ENCODE measurements at places on chromosomes 3 and 15.

DNA sequence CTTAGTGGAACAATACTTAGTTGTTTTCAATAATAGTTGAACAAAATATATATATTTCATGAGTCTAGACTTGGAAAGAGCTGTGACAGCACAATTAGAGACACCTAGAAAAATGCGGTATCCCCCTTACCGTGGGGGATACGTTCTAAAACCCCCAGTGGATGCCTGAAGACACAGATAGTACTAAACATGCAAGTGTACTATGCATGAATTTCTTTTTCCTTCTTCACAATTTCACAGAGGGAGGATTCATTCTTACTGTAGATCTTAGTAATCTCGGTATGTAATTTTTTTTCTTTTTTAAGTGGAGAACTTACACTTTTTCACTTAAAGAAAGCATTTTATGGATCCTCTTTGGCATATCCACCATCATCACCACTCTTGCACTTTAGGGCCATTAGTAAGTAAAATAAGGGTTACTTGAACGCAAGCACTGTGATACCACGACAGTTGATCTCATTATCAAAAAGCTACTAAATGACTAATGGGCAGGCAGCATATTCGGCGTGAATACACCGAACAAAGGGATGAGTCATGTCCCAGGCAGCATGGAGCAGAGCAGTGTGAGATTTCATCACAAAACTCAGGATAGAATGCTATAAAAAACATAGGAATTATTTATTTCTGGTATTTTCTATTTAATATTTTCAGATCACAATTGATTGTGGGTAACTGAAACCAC, 72.3 kb upstream of the ZNF280D start:
- no peak for DNase-seq

DNA sequence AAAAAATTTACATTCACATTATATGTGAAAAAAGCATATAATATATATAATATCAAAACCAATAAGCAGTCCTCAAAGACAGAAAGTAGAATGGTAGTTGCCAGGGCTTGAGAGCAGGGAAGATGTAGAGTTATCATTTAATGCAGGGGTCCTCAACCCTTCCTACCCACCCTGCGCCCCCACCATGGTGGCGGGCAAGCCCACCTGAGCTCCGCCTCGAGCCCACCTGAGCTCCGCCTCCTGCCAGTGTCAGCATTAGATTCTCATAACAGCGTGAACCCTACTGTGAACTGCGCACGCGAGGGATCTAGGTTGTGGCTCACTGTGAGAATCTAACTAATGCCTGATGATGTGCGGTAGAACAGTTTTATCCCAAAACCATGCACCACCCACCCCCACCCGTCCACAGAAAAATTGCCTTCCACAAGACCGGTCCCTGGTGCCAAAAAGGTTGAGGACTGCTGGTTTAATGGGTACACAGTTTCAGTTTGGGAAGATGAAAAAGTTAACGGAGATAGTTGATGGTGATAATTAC, 3.0 kb downstream of the TRIM59 start:
- DNase-seq, result no peak

DNA sequence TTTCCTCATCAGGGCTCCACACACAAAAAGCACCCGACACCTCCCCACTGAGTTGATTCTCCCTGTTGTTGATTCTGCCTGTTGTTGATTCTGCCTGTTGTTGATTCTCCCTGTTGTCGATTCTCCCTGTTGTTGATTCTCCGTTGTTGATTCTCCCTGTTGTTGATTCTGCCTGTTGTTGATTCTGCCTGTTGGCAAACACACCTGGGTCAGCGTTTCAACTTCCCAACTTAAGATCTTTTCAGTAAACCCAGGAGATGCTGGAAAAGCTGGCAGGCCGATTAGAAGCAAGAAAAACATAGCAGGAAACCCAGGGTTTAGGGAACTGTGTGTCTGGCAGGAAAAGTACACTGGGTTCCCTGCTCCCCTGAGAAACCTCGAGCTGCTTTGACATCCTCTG, 47.9 kb downstream of the TNK2 start:
- no peak for DNase-seq

GRCh38 chr3:175404027-175404426, 544.9 kb downstream of the NAALADL2 start:
- no peak for DNase-seq

DNA sequence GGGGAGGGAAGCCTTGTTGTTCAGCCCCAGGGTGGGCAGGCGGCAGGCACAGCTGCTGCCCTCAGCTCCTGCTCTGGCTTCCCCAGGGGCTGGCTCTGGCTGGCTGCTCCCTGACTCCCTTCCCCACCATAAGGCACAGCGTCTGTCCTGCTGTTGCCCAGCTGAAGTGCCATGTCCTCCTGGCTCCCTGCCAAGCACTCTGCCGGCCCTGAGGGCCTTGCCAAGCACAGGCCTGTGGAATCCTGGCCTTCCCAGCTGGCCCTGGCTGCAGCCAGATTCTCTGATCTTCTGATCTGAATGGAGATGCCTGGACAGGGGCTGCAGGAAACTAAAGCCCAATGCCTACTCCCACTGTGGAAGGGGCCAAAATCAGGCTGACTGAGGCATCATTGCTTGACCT, 1.1 kb downstream of the IQCF6 start:
- peak; percentile 33 for DNase-seq

DNA sequence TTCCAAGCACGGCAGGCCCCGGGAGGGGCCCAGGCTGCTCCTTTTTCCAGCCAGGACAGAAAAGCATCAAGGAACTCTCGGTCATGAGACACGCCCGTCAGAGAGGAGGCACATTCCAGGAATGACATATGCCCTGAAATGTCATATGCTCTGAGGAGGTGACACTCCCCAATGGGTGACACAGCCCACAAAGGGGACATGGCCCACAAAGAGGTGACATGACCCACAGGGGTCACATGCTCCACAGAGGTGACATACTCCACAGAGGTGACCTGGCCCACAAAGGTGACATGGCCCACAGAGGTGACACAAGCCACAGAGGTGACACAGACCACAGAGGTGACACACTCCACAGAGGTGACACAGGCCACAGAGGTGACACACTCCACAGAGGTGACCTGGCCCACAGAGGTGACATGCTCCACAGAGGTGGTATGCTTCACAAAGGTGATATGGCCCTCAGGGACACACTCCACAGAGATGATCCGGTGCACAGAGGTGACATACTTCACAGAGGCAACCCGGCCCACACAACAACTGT, 79.2 kb downstream of the ABHD5 start:
- DNase-seq, result no peak
